ENCODE measurements at places on chromosomes 2 and 18. TPM values are rescaled to one million over a fixed set of nuclear protein-coding genes. Genes with fewer than 3 reads are reported as not detected.

The ANKRD23 gene
- 4.0 TPM for total RNA-seq

The RAPGEF4 gene
- 13.6 TPM for total RNA-seq

The PRSS56 gene
- total RNA-seq = not detected

The LAMA1 gene
- 14.1 TPM for total RNA-seq

The XIRP2 gene
- total RNA-seq = not detected

The ICOS gene
- 0.85 TPM for total RNA-seq

Data from kidney (tissue), 22 donors.